Activated CD4-positive, alpha-beta T cell treated with anti-CD3 and anti-CD28 coated beads, Interleukin-2, amount 10 ng/mL, durations not matched to agents 7 days and 5 days (primary cell): ENCODE measurements at places on chromosomes 2 and 18. TPM values are rescaled to one million over a fixed set of nuclear protein-coding genes. Genes with fewer than 3 reads are reported as not detected.

GRCh38 chr18:46040747-46041104 is 31.3 kb downstream of the PSTPIP2 start:
- DNase-seq: no peak
- peaks cover 14% of the 10 kb centered on the region for H3K36me3 ChIP-seq

- no peak for DNase-seq
- no peak overlapping the region for H3K4me3 ChIP-seq
- no peaks in the 10 kb centered on the region for H3K27me3 ChIP-seq
- H3K4me1 ChIP-seq: peaks cover 19% of the 10 kb centered on the region
- H3K36me3 ChIP-seq: no peaks in the 10 kb centered on the region
- no peak overlapping the region for H3K27ac ChIP-seq
These were observed 5.2 kb upstream of the DNAJB2 start for GRCh38 chr2:219273937-219274336.

DNA sequence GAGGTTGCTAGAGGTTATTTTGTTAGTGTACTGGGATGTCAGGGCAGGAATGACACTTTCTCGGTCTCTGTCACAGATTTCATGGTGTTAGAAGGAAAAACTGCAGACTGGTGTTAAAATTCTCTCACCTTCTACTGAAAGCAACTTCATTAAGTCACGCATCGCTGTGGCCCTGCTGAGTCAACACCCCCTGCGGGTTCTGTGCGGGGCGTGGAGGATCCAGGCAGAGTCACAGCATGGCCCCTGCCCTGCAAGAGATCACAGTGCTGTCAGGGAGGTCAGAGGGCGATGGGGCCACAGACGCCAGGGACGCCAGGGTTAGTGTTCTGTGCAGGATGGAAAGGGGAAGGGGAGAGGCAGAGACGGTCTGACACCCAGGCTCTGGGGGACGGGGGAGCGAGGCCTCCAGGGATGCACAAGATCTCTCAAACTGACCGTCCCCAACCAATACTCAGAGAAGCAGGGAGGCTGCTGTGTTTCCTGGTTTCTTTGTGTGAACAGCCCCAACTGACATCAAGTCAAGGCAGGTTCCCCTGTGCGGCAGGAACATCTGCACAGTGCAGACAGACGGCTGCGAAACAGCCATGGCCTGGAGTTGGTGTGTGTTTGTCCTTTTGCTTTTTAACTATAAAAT is 354.9 kb upstream of the SALL3 start:
- no peaks in the 10 kb centered on the region for H3K4me1 ChIP-seq
- no peaks in the 10 kb centered on the region for H3K27me3 ChIP-seq

DNA sequence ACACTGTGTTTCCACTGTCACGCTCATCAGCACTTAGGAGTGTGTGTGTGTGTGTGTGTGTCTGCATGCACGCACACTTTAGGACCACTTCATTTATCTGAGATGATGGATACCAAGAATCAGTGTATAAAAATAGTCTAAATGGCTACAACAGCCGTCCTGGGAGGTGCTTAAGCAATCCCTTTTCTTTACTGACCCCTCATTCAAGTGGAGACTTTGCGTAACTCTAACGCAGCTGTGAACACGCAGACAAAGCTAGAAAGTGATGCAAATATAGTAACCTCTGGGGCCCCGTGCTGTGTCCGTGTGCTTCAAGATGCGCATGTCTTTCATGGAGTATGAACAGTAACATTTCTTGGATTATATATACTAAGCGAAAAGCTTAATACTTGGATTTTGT is 40.4 kb upstream of the RBM44 start:
- DNase-seq: no peak
- no peak overlapping the region for H3K4me3 ChIP-seq
- no peaks in the 10 kb centered on the region for H3K27me3 ChIP-seq
- H3K36me3 ChIP-seq: peaks cover 57% of the 10 kb centered on the region
- H3K4me1 ChIP-seq: no peaks in the 10 kb centered on the region

- H3K27me3 ChIP-seq: no peaks in the 10 kb centered on the region
- no peak for DNase-seq
- H3K4me3 ChIP-seq: no peak overlapping the region
- no peaks in the 10 kb centered on the region for H3K4me1 ChIP-seq
- H3K36me3 ChIP-seq: no peaks in the 10 kb centered on the region
These were observed 99.8 kb upstream of the ARHGAP28 start for GRCh38 chr18:6629635-6630140.

- no peak for DNase-seq
- no peaks in the 10 kb centered on the region for H3K36me3 ChIP-seq
- H3K27me3 ChIP-seq: no peaks in the 10 kb centered on the region
- H3K27ac ChIP-seq: no peak overlapping the region
These were observed 359.2 kb downstream of the CDH7 start for GRCh38 chr18:66109981-66110380.

- H3K36me3 ChIP-seq: no peaks in the 10 kb centered on the region
- no peaks in the 10 kb centered on the region for H3K4me1 ChIP-seq
- H3K27ac ChIP-seq: no peak overlapping the region
These were observed 141.5 kb upstream of the MYCN start for GRCh38 chr2:15798701-15799431.

- H3K27me3 ChIP-seq: no peaks in the 10 kb centered on the region
- no peaks in the 10 kb centered on the region for H3K36me3 ChIP-seq
- H3K4me3 ChIP-seq: no peak overlapping the region
- H3K4me1 ChIP-seq: peaks cover 46% of the 10 kb centered on the region
- no peak for DNase-seq
- H3K27ac ChIP-seq: peak overlapping the region; percentile 86
These were observed 240.9 kb downstream of the PRKCE start for GRCh38 chr2:45892425-45892745.

DNA sequence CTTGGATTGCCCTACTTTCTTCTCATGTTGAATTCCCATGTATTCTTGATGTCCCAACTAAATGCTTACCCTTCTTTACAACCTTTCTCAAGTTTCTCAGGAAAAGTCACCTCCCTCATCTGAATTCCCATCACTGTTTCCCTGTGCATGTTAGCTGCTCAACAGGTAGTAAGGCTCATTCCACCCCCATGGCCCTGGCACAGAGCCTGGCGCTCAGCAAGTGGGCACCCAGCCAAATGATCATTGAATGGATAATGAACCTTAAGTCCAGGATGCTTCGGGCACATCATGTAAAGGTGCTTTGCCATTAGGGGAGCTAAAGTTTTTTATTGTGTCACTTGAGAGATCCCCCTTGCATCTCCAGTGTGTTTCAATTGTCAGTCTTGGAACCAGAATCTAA is 124.0 kb downstream of the PKP4 start:
- H3K27ac ChIP-seq: no peak overlapping the region
- no peak for DNase-seq
- H3K4me3 ChIP-seq: no peak overlapping the region
- no peaks in the 10 kb centered on the region for H3K4me1 ChIP-seq
- H3K27me3 ChIP-seq: no peaks in the 10 kb centered on the region

- peaks cover 3% of the 10 kb centered on the region for H3K36me3 ChIP-seq
- peak; percentile 61 for DNase-seq
- no peak overlapping the region for H3K4me3 ChIP-seq
- H3K27ac ChIP-seq: peak overlapping the region; percentile 78
These were observed 27.6 kb downstream of the C2orf76 start for GRCh38 chr2:119338826-119339561.

DNA sequence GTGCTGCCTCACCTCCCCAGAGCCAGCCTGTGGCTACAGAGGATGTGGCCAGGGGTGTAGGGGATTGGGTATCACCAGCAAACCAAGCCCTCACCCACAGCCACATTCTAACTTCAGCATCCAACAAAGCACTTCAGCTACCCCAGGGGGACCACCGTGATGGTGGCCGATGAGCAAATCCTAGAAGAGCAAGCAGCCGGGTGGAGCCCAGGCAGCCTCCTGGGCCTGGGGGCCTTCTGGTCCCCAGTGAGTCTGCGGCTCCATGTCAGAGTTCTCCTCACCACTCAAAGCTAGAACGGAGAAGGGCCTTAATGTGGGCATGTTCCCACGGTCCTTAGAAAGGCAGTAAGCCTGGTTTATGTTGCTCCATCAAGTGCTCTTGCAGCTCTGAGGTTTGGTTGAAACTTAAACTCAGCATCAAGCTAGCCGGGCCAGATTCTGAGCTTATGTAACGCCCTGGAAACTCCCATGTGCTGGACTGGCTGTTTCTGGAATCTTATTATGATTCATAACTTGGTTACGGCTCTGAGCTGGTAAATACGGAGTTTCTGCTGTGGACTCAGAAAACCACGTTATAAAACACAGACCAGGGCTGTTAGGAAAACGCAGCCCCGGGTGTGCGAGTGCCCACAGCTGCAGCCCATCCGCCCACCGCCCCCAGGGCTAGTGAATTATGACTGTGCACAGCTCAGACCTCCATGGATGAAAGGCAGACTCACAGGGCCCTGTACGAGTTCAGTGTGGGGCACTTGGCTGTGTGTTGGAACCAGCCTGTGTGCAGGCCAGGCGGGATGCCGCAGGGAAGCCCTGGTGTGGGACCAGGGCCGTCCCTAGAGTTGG is 99.8 kb downstream of the SEPTIN10 start:
- H3K36me3 ChIP-seq: no peaks in the 10 kb centered on the region
- H3K27me3 ChIP-seq: no peaks in the 10 kb centered on the region
- H3K27ac ChIP-seq: no peak overlapping the region
- no peak overlapping the region for H3K4me3 ChIP-seq
- DNase-seq: no peak

DNA sequence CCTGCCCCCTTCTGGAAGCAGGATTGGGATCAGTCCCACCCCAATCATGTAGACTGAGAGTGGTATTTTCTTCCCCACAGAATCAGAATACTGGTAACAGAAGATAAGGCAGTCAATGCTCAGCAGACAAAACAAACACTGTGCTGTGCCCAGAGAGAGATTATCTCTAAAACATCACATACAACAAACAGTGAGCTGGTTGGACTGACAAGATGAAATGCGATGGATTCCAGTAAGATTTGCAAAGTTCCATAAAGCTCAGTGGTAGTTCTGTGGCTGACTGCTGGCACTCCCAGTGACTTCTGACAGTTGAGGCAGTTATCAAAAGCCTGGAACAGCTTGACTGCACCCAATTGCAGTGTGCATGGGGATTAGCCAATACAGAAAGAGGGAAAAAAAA is 311.5 kb upstream of the MGAT5 start:
- no peaks in the 10 kb centered on the region for H3K4me1 ChIP-seq
- no peak overlapping the region for H3K27ac ChIP-seq
- peaks cover 9% of the 10 kb centered on the region for H3K27me3 ChIP-seq
- no peak overlapping the region for H3K4me3 ChIP-seq

- no peak overlapping the region for H3K4me3 ChIP-seq
- peak; percentile 22 for DNase-seq
- peaks cover 19% of the 10 kb centered on the region for H3K4me1 ChIP-seq
- H3K27ac ChIP-seq: peak overlapping the region; percentile 27
These were observed 290.2 kb downstream of the LPIN1 start for GRCh38 chr2:12036640-12036983.

- H3K4me1 ChIP-seq: peaks cover 29% of the 10 kb centered on the region
- no peaks in the 10 kb centered on the region for H3K36me3 ChIP-seq
- H3K27ac ChIP-seq: no peak overlapping the region
- DNase-seq: no peak
- peaks cover 3% of the 10 kb centered on the region for H3K27me3 ChIP-seq
These were observed 331.6 kb upstream of the FANCL start for GRCh38 chr2:58572731-58573130.

DNA sequence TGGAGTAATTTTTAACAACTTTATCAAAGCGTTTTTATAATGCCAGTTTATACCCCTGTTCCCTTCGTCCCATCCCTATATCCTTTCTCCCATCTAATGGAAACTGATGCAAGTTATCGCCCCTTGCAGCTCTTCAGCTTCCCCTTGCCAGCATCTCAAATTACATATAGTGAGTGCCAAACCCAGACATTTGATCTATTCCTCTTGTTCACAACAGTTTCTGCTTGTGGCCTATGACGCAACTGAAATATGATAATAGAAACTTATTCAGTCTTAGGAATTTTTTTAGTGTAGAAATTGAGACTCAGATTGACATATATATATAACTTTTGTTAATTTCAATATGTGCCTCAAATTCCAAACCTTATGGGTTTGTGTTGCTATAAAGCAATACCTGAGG is 562.2 kb upstream of the VWC2L start:
- no peak overlapping the region for H3K4me3 ChIP-seq
- H3K36me3 ChIP-seq: no peaks in the 10 kb centered on the region
- no peak overlapping the region for H3K27ac ChIP-seq
- no peaks in the 10 kb centered on the region for H3K4me1 ChIP-seq

- H3K36me3 ChIP-seq: no peaks in the 10 kb centered on the region
- no peaks in the 10 kb centered on the region for H3K27me3 ChIP-seq
- no peaks in the 10 kb centered on the region for H3K4me1 ChIP-seq
- no peak overlapping the region for H3K4me3 ChIP-seq
- H3K27ac ChIP-seq: no peak overlapping the region
These were observed 186.6 kb downstream of the PID1 start for GRCh38 chr2:229084447-229084846.

- H3K27me3 ChIP-seq: no peaks in the 10 kb centered on the region
- no peak overlapping the region for H3K27ac ChIP-seq
- no peak for DNase-seq
These were observed 70.0 kb downstream of the NAB1 start for GRCh38 chr2:190718652-190719526.

DNA sequence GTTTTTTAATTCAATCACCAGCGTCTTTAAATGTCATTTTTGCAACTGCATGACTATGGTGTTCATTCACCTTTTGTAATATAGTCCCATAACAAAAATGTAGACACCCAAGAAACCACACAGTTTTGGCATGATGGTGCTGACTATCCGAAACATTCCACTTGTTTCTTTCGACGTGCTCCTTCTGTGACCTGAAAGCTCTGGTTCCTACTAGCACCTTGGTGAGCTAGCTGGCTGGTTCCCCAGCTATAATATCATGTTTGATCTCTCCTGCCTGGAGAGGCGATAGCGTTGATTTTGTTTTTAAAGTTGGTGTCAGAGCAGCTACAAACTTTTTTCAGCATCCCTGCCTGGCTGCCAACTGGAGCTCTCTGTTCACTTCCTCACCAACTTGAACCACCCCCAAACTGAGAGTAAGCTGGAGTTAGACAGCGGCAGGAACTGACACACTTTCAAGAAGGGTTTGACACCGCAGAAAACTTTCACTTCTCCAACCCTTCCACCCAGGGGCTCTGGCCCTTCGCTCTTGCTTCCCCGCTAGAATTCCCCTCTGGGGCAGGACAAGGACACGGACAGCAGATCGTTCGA is 1.1 kb downstream of the ATAD2B start:
- H3K4me3 ChIP-seq: peak overlapping the region; percentile 94
- peaks cover 4% of the 10 kb centered on the region for H3K36me3 ChIP-seq
- H3K27ac ChIP-seq: peak overlapping the region; percentile 99
- peaks cover 47% of the 10 kb centered on the region for H3K4me1 ChIP-seq

The CCDC74A gene
- total RNA-seq: 3.2 TPM

The ATP6V1C2 gene
- not detected for total RNA-seq

The LRP2 gene
- 0.02 TPM for total RNA-seq

The SP9 gene
- not detected for total RNA-seq

The LDLRAD4 gene
- total RNA-seq: 23.8 TPM

The SEMA4F gene
- total RNA-seq: 8.3 TPM

The SLC5A7 gene
- not detected for total RNA-seq

The UGT1A10 gene
- not detected for total RNA-seq

The CCDC74B gene
- total RNA-seq: 1.7 TPM

The LRATD1 gene
- not detected for total RNA-seq

The CABLES1 gene
- 1.9 TPM for total RNA-seq

The BCL2 gene
- total RNA-seq: 113 TPM
